Kidney (tissue), 22 donors: ENCODE measurements at places on chromosomes 4 and X.

DNA sequence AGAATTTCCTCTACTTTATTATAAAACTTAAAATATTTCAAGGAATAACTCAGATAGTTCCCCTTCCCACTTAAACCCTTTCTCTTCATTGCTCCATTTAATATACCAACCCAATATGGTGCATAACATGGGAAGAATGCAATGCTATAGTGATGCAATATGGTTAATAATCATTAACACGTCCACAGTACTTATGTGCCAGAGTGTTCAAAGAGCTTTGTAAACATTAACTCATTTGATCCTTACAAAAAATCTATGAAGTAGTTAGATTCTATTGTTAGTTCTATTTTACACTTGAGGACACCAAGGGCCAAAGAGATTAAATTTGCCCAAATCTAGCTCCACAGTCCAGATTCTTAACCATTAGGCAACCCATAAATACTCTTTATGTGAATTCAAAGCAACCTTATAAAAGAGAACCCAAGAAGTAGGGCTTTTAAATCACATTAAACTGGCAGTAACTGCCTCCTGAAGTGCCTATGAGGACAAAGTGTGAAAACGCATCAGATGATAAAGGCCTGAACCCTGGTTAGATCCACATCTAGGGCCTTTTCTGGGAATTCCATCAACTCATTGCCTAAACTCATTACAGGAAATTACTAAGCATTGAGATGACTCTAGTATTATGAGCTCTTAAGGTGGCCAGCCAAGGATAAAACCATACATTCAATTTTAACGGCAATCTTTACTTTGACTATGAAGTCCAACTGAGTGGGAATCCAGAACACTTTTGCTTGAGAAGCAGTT is 94.3 kb downstream of the AREG start:
- DNase-seq = no peak

GRCh38 chrX:47651043-47651905 is 911 bp upstream of the ELK1 start:
- DNase-seq = no peak

DNA sequence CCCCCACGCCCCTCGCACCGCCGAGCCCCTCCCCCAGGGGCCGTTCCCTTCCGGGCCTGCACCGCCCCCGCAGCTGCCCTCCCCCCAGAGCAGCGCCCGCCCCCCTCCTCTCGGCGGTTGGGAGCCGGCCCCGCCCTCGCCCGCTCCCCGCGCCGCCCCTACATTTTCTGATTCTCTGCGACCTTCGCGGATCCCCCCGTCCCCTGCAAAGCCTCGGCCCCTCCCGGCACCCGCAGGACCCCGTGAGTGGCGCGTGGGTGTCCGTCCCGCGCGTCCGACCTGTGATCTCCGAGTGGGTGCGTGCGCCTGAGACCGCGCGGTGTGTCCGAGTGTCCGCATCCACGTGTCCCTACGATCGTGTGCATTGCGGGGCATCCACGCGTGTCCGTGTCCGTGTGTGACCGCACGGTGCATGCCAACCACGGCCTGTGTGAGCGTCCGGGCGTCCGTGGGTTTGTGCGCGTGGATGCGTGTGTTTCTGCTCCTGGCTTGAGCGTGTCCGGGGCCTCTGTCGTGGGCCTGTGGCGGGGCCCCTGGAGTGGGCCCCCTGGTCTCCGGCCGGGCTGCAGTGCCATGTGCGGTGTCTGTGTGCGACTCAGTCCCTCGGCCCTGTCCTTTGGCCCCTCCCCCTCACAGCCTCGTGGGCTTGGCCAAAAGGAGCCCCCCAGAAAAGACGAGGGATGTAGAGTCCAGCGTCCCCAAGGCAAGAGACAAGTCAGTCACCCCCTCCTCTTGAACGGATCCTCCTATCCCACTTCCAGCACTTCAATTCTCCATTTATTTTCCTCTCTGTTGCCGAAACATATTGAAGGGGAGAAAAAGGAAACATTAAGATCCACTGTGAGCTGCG is 8.8 kb upstream of the NKX1-1 start:
- DNase-seq = no peak

- DNase-seq = no peak
Measured at GRCh38 chr4:151426513-151426912, 17.5 kb downstream of the FHIP1A start.

- no peak for DNase-seq
Measured at GRCh38 chr4:32697281-32697814, 1977.2 kb downstream of the PCDH7 start.

DNA sequence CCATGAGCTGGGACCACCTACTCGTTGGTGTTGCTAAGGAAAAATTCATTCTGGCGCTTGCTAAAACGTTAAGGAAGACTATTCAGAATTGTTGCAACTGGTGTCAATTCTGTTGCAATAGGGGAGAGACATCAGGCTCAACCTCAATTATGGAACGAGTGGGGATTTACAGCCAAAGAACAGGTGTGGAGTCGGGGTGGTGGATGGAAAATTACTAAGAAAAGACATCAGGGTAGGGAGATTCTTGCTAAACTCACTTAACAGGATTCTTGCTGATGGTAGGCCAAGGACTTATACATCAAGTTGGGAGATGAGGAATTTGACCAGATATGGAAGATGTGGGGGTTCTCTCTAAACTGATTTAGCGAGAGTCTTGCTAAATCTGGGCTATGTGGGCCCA is 139.7 kb downstream of the TENM3 start:
- no peak for DNase-seq
